GM04503 (cell line): ENCODE measurements at places on chromosomes 3 and 15.

GRCh38 chr3:46231323-46231722, 10.9 kb upstream of the CCR3 start:
- no peak for DNase-seq

DNA sequence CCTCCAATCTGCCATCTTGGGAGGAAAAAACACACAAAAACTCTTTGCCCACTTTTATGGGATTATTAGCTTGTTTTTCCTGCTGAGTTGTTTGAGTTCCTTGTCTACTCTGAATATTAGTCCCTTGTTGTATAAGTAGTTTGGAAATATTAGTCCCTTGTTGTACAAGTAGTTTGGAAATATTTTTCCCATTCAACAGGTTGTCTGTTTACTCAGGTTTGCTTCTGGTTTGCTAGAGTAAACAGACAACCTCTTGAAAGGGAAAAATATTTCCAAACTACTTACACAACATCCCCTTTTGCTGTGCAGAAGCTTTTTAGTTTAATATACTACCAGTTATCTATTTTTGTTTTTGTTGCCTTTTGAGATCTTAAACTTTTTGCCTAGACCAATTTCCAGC, 193.3 kb upstream of the MANF start:
- no peak for DNase-seq

DNA sequence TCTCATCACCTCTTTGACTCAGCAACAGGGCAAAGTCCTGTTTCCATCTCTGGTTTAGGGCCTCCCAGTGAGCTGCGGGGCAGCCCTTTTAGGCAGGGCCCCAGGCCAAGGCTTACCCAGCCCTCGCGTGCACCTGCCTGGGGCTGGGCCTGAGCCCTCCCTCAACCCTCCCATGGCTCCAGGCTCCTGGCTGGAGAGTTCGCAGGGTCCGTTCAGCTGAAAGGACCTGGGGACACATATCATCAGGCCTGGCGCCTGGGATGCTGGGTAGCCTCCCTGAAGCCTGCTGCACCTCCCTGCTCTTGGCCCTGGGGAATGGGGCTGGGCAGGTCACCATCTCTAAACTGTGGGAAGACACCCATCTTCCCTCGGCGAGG, 29.7 kb downstream of the HDAC11 start:
- no peak for DNase-seq

DNA sequence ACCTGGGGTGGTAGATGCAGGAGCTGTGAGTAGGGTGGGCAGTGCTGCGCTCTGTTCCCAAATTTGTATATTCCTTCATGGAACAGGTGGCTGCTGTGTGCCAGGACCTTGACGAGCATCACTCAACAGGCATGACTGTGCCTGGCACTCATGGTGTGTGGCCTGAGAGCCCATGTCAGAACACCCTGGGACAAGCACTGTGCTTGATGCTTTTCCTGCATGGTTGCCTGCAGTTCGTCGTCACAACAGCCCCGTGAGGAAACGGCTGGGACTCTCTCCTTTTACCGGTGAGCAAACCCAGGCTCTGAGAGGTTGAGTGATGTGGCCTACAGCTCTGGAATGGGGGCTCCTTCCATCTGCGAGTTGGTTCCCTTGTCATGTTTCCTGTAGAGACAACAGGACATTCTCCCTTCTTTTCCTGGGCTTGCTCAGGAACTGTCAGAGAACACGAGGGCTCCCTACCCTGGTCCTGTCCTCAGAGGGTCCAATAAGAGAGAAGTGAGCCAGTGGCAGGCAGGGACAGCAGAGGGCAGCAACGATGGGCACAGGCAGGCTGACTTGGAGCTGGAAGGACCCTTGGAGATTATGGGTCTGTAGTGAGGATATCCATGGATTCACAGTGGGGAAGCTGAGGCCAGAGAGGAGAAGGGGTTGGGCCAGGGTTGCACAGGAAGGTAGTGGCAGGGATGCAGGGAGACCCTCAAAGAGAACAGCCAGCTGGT, 37.4 kb downstream of the PRKCD start:
- no peak for DNase-seq

- no peak for DNase-seq
Measured at GRCh38 chr15:55834331-55834730, 91.4 kb upstream of the PRTG start.
